ENCODE measurements at places on chromosomes 12 and 14.

- no peak for DNase-seq
Measured at GRCh38 chr12:16766736-16767135, 160.8 kb upstream of the LMO3 start.

GRCh38 chr12:115583591-115583990 is 693.9 kb downstream of the MED13L start:
- no peak for DNase-seq

GRCh38 chr12:52183544-52183910 is 8.3 kb downstream of the KRT80 start:
- DNase-seq: peak; percentile 50

DNA sequence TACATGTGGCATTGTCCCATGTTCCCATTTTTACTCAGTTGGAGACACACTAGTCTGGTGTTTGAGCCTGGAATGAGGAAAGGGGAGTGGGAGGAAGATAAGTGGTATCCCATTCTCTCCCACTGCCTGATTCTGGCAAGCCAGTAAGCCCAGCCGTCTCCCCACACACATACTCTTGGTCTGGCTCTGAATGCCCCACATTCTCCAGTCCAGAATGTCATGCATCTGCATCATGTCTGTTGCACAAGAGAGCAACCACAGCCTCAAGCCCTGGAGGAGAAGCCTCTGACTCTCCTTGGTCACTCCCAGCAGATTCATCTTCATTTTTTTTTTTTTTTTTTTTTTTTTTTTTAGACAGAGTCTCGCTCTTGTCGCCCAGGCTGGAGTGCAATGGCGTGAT is 48.0 kb downstream of the DRAM1 start:
- no peak for DNase-seq

GRCh38 chr12:48420039-48420775 is 52.2 kb upstream of the ANP32D start:
- no peak for DNase-seq

GRCh38 chr14:75545907-75546306 is 23.6 kb downstream of the BATF start:
- no peak for DNase-seq

GRCh38 chr12:50038336-50038735 is 13.0 kb upstream of the RACGAP1 start:
- no peak for DNase-seq

DNA sequence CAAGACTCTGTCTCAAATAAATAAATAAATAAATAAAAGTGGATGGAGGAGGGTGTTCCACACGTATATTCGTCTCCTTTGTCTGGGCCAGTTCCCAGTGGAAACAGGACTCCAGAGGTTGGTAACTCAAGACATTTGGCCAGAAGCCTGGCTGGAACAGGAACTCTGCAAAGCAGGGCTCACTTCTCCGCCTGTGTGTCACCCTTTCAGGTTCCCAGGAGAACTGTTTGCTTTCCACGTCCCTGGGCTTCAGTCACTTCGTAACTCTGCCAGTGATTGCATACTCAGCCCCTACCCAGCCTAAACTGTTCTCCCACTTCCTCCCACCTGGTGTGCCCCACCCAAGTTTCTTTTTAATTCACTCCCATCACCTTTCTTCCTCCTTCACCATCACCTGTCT is 7.0 kb upstream of the UBE2N start:
- DNase-seq: peak; percentile 24

GRCh38 chr12:113845900-113846674 is 120.0 kb downstream of the RBM19 start:
- DNase-seq: no peak
